Inflammatory macrophage treated with lipopolysaccharide for 1 hour (primary cell): ENCODE measurements at places on chromosomes 16 and 17.

DNA sequence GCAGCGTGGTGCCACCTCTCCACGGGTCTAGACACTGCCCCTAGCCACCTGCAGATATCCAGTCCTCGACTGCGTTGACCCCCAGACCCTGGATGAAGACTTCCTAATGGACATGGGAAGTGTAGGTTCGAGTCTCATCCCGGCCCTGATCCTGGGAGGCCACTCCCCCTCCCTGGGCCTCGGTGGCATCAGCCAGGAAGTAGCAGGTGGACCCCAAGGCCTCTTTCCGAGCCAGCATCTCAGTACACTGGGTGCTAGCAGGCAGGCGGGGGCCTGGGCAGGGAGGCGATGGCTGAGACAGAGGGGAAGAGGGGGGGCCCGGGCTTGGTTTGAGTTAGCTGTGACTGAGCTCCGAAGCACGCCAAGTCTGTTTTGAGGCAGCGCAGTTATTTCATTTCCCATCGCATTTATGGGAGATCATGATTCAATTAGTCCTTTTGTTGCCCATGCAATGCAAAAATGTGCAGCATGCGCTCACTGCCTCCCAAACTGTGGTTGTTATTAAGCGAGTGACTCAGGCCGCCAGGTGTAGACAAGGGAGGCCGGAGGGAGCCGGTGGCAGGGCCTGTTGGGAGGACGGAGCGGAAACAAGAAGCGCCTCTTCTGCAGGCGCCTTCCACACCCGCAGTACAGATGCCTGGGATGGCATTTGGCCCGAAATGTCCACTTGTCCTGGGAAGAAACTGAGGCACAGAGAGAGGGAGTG lies 25.3 kb upstream of the ZNF469 start:
- no peak for DNase-seq

- DNase-seq, result no peak
These were observed 4.0 kb downstream of the ALG1 start for GRCh38 chr16:5075637-5076036.

DNA sequence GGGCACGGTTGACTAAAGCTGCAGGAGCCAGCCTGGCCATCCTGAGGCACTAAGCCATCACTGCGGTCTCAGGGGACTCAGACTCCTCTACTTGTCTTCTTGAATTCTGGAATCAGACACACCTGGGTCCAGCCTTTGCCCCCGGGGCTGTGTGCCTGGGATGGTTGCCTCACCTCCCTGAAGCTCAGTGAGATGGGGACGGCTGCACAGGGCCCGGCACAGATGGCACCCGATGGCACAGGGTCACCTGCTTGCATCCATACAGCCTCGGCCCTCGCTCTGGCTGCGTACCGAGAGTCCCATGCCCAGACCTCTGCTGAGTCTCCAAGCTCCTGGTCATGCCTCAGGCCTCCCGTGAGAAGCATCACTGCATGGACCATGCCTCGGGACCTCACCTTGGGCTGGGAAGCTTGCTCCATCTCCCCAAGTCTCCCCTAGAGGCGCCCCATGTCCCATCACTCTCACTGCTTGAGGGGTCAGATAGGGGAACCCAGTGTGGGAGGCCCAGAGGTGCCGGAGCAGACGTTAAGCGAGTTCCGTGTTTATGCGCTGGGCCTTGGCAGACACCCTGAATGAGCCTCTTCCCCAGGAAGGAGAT lies 316.3 kb downstream of the SEC14L1 start:
- DNase-seq, result no peak

- no peak for DNase-seq
These were observed 23.1 kb upstream of the CNOT1 start for GRCh38 chr16:58652741-58653140.

DNA sequence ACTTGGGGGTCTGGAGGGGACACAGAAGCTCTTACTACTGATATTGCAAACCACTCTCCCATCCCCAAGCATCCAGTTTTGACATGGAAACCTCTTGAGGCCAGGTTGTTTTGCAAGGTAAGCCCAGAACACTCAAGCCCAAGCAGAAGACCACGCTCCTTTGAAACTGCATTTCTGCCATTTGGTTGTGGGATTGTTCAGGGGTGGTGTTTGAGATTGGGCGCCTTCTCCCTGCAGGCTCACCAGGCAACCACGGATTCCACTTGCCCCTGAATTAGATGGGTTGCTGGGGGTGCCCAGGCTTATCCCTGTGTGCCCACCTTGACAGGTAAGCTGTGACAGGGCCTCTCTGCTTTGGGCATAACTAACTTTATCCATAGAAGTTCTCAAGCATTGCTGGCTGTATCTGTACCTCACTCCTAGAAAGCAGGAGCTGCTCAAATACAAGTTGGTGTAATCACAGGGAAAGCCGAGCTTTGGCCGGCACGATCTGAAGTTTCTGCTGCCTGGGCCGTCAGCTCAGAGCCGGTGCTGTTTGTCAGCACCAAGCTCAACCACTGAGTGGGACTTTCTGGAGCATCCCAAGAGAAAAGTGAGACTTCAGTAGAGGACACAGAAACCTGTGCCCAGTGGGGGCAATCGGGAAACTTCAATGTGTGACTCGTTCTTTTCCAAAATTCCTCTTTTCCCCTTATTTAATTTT lies 93.6 kb downstream of the CYLD start:
- DNase-seq, result no peak

DNA sequence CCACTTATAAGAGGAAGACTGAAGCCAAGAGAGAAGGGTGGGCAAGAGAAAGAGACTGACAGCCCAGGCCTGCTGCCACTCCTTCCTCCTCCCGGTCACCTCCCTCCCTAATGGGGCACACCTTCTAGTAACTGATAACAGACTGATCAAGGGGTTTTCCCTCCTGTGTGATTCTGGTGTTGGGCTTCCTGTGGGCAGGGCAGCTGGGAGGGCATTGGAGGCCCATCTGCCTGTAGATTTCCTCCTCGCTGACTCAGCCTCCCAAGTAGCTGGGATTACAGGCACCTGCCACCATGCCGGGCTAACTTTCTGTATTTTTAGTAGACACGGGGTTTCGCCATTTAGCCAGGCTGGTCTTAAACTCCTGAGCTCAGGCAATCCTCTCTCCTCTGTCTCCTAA lies 16.2 kb downstream of the CA4 start:
- no peak for DNase-seq

- DNase-seq, result no peak
These were observed 879 bp upstream of the SPG7 start for GRCh38 chr16:89507214-89507833.

DNA sequence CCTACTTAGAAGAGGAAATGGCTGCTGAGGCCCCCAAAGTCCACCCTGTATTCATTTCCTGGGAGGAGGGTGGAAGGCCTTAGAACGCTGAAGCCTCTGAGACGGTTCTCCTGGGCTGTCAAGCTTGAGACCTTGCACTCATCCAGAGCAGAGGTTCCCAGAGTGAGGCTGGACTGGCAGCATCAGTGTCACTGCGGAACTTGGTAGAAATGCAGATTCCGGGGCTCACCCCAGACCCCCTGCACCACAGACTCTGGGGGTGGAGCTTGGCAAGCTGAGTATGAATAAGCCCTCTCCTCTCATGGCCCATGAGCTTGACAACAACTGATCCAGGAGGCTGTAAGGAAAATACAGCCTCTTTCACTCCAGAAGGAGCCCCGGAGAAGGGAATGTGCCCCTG lies 218.3 kb downstream of the IRF8 start:
- no peak for DNase-seq

- DNase-seq, result no peak
These were observed 93.4 kb downstream of the C16orf95 start for GRCh38 chr16:87223656-87224248.

DNA sequence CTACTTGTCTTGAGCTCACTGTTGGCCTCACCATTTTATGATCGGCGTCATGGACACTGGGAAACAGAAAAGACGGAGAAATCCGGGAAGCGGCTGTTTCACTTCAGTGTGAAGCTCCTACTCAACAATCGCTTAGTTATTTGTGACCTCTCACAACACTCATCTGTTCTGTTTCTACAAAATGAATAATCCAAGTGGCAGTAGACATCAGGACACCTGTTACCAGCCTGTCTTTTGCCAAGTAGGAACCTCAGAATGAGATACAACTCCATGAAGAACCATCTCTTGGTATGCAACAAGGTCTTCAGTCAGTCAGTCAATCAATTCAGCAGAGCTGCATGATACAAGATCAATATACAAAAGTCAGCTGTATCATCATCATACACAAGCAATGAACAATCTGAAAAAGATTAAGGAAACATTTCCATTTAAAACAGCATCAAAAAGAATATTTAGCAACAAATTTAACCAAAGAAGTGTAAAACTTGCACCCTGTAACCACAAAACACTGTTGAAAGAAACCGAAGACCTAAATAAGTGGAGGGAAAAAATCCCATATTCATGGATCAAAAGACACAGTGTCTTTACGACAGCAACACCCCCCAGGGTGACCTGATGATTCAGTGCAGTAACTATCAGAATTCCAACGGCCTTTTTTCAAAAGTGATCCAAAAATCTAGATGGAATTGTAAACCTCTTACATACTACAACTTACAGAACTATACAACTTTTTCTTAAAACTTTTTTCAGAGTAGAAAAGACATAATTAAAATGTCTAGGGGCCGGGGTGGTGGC lies 63.4 kb downstream of the ANKRD11 start:
- DNase-seq, result no peak

- no peak for DNase-seq
These were observed 291.7 kb downstream of the CEP112 start for GRCh38 chr17:65900216-65900615.

DNA sequence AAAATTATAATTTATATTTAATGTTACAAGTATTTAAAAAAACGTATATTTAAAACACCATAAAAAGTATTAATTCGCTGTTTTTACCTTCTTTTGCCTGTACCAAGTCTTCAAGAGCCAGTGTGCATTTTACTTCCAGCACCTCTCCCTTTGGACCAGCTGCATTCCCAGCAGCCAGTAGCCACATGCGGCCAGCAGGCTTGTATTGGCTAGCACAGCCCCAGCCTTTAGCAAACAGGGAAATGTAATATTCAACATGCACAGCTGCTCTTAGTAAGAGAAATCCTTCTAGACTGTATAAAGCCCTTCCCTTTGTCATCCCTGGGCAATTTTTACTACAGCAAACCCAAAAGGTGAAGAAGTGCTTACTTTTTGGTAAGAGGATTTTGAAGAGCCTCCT lies 6.6 kb downstream of the DHODH start:
- DNase-seq, result no peak

DNA sequence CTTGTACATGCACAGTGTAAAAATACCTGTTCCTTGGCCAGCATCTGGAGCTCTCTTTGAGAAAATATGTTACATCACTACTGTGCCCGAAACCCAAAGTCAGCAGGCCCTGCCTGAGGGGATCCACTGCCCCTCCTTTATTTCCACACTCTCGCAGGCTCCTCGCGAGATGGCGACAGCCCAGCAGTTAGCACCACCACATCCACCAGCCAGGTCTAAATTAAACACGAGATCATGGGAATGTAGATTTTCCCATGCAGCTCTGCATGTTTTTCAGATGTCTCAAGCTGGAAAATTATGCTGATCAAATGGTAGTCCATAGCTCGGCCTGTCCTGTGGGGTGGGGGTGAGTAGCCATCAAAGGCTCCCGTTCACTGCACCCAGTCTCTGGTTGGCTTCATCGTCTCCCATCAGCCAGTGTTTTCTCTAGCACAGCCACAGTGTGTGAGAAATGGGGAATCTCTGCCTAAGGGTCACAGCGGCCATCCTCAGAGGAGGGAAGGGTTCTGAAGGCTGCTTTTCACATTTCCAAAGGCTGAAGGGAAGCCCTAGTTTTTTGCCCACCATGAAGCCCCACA lies 34.7 kb downstream of the EPN2 start:
- DNase-seq, result no peak

- no peak for DNase-seq
These were observed 5.0 kb downstream of the FOXK2 start for GRCh38 chr17:82524540-82524939.

GRCh38 chr16:16933861-16934260 lies 536.9 kb downstream of the XYLT1 start:
- no peak for DNase-seq

DNA sequence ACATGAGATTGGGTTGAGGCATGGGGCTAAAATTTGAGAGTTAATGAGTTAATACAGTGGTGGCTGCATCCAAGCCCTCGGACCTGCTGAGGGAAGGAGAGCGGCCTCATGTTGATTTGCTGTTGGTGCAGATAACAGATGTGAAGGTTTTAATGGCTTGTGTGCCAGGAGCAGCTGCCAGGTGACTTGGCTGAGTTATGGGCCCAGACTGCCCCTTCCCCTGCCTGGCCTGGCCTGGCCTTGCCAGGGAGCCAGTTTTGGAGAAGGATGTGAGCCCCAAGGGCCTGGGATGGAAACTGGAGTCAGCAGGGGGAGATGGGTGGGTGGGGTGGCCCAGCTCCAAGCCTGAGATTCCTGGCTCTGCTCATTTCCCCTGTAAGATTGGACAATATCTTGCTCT lies 230.1 kb downstream of the CBLN1 start:
- no peak for DNase-seq

GRCh38 chr16:67882374-67883145 lies 2.1 kb upstream of the NRN1L start:
- no peak for DNase-seq

DNA sequence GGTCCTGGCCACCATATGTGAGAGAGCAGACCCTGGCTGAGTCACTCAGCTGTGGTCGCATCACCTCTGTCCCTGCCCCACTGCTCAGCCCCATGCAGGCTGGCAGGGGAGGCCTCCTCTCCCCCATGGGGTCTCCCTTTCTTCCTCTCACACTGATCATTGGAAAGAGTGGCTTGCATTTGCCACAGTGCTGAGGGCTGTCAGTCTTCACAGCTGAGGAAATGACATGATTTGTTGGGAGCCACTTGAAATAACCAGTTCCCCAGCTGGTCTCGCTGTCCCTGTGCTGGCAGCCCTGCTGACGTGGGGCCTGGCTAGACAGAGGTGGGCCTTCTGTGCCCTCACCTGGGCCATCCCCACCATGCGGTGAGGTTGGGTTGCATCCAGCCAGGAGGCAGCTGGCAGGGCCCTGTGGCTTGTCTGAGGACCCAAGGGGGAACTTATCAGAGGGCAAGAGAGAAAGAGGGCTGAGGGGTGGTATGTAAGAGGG lies 30.1 kb upstream of the MED9 start:
- DNase-seq, result no peak

DNA sequence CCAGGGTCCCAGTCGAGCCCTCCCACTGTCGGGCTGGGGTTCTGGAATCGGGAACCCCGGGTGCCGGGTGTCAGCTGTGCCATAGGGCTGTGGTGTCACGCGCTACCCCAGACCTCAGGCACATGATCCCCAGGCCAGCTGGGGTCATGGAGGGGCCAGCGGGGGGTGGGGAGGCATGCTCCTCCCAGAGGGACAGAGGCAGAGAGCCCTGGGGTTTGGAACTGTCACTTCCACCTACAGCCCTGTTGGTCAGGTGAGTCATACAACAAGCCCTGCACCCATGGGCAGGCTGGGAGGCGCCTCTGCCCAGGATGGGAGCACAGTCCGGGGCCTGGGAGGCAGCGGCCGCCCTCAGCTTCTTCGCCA lies 63.0 kb downstream of the BAIAP2 start:
- peak; percentile 82 for DNase-seq

- no peak for DNase-seq
These were observed 54.1 kb downstream of the SMURF2 start for GRCh38 chr17:64607862-64608565.

GRCh38 chr16:4026854-4027253 lies 89.4 kb downstream of the ADCY9 start:
- no peak for DNase-seq
